ENCODE measurements at places on chromosomes 12 and 14. TPM values are rescaled to one million over a fixed set of nuclear protein-coding genes. Genes with fewer than 3 reads are reported as not detected.

DNA sequence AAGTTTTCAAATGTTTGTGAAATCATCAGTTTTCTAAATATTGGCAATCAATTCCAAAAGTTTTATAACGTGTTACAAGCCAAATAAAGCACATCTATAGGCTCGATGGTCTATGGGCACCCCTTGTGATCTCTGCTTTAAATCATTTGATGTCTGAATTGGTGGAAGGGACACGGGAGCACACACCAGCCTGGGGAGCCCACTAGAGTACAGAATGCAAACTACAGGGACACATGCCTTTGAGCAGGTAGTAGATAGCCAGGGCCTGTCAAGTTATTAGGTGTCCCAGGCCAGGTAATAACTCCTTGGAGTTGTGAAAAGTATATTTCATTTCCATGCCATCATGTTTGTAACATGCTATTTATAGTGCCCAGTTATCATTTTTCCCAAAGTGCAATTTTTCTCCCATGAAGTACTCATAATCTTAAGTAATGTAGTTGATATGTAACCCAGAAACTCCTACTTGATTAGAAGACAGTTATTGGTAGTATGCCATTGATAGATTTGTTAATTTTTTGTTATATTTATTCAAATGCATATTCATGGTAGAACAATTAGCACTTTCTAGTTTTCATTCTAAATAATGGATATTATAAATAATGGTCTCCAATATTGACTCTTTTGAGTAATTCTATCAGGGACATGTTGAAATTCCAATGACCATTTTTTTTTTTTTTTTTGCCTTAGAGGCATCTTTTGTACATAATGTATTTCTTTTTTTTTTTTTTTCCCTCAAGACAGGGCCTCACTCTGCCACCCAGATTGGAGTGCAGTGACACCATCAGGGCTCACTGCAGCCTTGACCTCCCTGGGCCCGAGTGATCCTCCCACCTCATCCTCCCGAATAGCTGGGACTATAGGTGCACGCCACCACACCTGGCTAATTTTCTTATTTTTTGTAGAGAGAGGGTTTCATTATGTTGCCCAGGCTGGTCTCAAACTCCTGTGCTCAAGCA lies 96.9 kb upstream of the FGD4 start:
- DNase-seq: peak; percentile 58

GRCh38 chr14:24078146-24078545 lies 6.8 kb downstream of the CPNE6 start:
- DNase-seq: no peak

The ART4 gene
- total RNA-seq: not detected

DNA sequence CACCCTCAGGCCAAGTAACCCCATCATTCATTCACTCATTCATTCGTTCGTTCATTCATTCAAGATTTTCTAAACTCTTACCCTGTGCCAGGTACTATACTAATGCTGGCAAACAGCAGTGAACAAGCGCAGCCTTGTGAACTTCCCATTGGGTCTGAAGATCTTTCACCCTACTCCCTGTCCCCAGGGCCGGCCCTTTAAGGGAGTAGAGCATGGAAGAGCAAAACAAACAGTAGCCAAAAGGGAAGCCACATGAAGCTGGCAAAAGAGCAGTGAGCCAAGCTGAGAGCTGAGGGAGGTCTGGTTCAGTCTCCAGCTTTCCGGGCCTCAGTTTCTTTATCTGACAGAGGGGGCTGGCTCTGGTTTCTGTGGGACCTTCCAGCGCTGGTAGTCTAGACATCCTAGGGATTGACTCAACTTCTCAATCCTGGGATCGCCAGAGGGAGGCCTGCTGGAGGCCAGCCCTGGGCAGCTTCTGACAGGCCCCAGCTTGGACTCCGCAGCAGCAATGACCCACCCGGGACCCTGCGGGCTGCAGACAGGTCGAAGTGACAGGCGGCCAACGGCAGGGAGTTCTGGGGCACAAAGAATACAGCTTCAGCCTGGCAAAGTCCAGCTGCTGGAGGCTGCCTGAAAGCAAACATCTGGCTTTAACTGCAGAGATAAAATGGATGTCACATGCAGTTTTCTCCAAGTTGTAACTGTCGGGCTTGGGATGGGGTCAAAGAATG lies 27.1 kb downstream of the ACTN1 start:
- DNase-seq: no peak

The ACOT6 gene
- total RNA-seq: not detected

DNA sequence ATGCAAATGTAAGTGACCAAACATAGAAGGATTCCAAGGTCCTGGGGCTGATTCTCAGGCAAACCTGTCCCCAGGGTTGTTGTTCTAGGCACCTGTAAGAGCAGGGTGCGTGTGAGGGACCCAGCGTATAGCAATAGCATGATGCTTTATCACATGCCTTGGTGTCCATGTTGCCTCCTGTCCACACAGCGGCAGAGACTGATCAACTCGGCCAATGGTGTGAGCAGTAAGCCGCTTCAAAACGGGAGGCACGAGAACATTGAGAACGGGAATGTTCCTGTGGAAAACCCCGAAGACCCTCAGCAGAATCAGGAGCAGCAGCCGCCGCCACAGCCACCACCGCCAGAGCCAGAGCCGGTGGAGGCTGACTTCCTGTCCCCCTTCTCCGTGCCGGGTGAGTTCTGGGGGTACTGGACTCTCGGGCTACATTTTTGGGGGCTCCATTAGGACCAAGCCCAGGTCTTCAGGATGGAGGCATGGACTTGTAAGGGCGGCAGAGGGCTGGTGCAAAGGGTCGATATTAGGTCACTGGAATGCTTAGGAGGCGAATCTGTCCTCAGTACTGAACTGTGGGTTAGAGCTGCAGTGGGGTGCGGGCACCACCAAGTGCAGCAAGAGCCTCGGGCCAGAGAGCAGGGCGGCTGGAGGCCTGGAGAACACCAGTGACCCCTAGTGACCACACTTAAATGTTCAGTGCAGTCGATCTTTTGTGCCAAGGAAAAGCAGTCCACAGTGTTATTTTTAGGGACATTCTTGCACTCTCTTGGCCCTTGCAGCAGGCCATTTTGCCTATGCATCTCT lies 57.2 kb upstream of the RIN3 start:
- DNase-seq: peak; percentile 73

- DNase-seq: peak; percentile 73
Observed at GRCh38 chr12:123141615-123142517, 9.0 kb downstream of the PITPNM2 start.

The GYS2 gene
- not detected for total RNA-seq

DNA sequence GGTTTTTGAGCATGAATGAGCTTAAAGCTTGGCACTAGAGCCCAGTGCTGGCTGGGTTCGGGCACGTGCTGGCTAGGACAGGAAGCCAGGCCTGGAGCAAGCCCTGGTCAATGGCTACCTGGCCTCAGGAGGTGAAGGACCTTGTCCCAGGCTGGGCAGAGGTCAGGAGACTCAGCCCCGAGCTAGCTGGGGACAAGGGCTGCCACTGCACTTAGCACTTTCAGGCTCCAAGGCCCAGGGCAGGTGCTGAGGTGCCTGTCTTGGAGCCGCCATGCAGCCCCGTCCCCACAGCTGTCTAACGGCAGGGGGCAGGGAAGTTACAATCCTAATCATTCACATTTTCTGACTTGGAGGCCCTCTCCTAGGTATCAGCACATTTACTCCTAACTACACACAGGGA lies 4.3 kb upstream of the AQP6 start:
- no peak for DNase-seq

The CCDC177 gene
- total RNA-seq: not detected

GRCh38 chr12:16189849-16190248 lies 87.6 kb downstream of the SLC15A5 start:
- peak; percentile 68 for DNase-seq

The GLS2 gene
- total RNA-seq: 7.3 TPM

DNA sequence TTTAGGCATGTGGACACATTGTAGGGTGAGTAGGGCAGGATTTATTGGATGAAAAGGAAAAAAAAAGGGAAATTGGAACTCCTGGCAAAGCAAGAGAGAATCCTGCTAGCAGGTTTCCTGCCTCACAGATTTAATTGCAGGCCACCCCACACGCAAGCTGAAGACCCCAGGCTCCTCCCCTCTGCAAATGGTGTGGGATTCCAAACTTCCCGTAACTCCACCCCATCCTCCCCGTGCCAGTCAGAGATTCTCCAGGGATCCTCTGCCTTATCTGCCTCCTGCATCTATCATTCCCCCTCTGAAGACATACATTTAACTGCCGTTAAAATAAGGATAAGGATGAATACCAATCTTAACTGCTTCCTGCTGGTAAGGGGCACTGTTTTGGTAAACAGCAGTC lies 249.8 kb upstream of the GARIN2 start:
- DNase-seq: no peak

GRCh38 chr14:100709289-100710284 lies 17.1 kb upstream of the DLK1 start:
- peak; percentile 43 for DNase-seq

GRCh38 chr14:68807987-68808386 lies 15.1 kb upstream of the ZFP36L1 start:
- DNase-seq: no peak

The KLRD1 gene
- 0.06 TPM for total RNA-seq

DNA sequence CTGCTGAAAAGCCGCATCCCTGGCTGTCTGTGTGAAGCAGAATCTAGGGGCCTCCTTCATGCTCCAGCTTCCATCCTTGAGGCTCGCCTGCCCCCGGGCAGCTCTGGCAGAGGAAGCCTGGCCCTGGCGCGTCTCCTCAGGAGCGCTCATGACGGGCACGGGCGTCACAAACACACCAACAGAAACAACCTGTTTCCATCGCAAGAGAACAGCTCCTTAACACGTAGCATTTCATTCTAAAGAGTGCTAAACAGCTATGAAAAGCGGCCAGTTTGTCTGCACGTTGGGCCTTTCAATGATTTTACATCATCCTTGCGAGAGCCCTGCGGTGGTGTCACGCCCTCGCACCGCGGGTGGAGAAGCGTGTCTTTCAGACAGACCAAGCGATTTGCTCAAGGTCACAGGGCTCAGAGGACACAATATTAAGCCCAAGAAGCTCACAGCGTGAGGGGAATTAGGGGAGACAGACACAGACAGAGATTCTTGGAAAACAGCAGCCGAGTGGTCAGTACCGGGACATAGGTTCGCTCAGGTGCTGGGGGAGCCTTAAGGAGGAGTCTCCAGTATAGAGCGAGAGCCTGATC lies 4.9 kb downstream of the ADGRD1 start:
- DNase-seq: no peak

- DNase-seq: peak; percentile 67
Observed at GRCh38 chr14:34324363-34324795, 137.7 kb downstream of the SPTSSA start.

DNA sequence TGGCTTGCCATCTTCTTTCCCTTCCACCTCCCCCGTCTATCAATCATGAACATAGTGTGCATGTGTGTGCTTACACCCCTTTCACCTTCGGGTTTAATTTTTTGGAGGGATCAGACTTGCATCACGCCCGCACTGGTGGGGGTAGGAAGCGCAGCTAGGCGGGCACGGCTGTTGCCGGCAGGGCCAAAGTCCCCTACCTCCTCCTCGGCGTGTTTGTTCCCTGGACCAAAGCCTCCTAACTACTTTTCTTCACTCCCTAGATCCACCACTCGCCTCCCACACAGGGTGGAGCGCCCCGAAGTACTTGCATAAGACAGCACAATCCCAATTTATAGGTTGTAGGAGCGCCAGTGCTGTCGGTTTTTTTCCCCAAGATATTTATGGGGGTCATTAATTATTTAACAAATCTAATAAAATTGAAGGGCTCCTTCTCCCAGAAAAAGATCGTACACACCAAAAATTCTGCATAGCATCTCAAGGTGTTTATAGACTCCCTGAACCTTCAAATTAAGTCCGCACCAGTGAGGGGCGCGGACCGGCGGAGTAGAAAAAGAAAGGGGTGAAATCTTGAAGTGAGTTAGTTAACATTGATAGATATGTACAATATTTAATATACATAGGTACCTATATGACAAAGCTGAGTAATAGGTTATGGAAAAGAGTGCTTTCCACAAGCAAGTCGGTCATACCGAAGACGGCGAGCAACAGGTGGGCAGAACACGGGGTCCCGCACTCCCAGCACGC lies 717 bp downstream of the PKP2 start:
- DNase-seq: peak; percentile 20

The SETD1B gene
- total RNA-seq: 13.0 TPM

The APOLD1 gene
- total RNA-seq: 3.5 TPM

The GNG2 gene
- 6.8 TPM for total RNA-seq

DNA sequence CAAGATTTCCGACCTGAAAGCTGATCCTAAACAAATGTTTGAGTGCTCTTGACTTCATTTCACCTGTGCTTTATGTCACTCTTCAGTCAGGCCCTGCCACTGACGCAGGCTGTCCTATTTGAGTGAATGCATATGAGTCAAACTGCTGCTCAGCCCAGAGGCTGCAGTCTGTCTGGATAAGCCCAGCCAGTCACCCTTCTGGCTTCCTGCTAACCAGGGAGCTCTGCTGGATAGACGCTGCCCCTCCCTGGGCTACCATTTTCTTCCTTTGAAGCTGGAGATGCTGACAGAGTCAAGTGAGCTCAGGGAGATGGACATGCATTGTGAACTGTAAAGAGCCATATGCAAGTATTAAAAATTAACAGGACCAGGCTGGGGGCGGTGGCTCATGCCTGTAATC lies 5.1 kb upstream of the TUNAR start:
- DNase-seq: no peak

- no peak for DNase-seq
Observed at GRCh38 chr14:104390941-104391901, 188.3 kb upstream of the C14orf180 start.

DNA sequence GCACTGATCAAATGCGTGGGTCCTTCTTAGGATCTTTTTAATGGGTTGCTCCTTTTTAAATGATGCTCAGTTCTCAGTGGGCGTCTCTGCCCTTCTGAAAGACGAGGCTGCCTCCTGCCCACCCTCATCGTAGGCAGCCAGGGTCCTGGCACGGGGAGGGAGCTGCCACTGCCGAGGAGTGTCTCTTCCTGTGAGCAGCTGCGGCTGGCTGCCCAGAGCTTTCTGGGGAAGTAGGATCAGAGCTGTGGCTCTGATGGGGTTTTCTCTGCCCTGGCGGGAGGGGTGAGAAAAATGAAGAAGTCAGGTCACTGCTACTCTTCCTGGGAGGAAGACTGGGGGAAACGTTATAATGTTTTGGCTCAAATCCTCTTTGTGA lies 31.1 kb upstream of the BEGAIN start:
- no peak for DNase-seq

The ACTR10 gene
- total RNA-seq: 118 TPM

DNA sequence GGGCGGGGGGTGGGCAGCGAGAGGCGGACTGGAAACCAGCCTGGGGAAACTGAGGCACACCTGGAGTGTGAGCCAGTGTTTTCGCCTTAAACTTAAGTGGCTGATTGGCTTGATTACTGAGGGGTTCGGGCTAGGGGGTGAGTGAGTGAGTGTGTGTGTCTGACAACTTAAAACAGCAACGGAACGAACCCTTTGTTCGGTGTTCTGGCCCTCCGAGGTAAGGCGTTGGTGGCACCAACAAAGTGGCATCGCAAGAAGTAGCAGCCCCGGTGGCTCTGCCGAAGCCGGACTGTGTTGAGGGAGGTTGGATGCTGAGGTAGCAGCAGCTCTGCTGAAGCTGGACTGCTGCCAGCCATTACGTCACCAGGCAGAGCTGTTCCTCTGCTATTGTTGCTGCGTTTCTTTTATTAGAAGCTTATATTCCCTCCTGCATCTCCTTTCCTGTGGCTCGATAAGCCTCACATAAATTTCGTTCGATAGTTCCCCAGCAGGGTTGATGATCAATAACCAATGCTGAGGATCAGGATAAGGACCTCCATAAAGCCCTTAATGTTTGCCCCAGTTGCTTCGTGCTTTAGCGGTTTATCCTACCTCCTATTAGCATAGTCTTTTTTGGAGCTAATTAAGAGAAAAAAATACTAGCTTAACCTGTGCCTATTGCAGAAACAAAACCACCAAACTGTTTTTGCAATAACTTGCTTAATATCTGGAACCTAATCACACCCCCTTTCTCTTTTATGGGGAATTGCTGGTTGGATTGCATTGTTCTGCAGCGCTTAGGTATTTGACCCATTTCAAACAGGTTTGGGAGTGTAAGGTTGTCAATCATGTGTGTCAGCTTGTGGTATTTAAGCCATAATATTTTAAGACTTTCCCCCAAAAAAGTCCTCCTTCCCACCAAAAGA lies 1.3 kb downstream of the GPR137C start:
- DNase-seq: peak; percentile 88

All from PC-3 (cell line).